ENCODE measurements at places on chromosomes 1 and 21.

- H3K4me1 ChIP-seq, result no peaks in the 10 kb centered on the region
- no peaks in the 10 kb centered on the region for H3K27me3 ChIP-seq
- no peak for DNase-seq
- no peaks in the 10 kb centered on the region for H3K36me3 ChIP-seq
- no peak overlapping the region for H3K4me3 ChIP-seq
- no peak overlapping the region for H3K27ac ChIP-seq
Measured at GRCh38 chr1:210129092-210129491, 103.5 kb upstream of the SERTAD4 start.

- peaks cover 24% of the 10 kb centered on the region for H3K27me3 ChIP-seq
- no peaks in the 10 kb centered on the region for H3K36me3 ChIP-seq
- no peak overlapping the region for H3K27ac ChIP-seq
- no peak overlapping the region for H3K4me3 ChIP-seq
- H3K4me1 ChIP-seq, result no peaks in the 10 kb centered on the region
- no peak for DNase-seq
Measured at GRCh38 chr1:12114916-12115315, 51.8 kb downstream of the TNFRSF8 start.

DNA sequence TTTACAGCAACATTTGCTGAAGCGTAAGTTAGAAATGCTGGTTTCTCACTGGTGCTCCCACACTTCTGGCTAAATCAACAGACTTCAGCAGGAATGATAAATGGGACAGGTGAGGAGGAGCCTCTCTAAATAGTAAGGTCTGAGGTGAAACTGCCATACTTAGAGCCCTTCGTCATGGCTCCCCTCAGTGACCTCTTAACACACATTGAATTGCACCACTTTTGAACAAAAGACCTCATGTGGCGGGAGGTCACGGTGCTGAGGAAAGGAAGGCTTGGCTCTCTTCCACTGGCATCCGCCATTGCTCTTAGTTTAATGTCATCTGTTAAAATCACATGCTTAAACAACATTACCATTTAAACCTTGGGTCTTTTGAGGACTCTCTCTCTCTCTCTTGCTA, 3.4 kb downstream of the MAP3K7CL start:
- no peaks in the 10 kb centered on the region for H3K36me3 ChIP-seq
- no peaks in the 10 kb centered on the region for H3K27me3 ChIP-seq
- H3K4me1 ChIP-seq, result peaks cover 43% of the 10 kb centered on the region
- no peak for DNase-seq
- H3K4me3 ChIP-seq, result no peak overlapping the region
- H3K27ac ChIP-seq, result no peak overlapping the region

GRCh38 chr1:201269281-201269680, 14.0 kb upstream of the PKP1 start:
- H3K4me1 ChIP-seq, result no peaks in the 10 kb centered on the region
- no peak overlapping the region for H3K27ac ChIP-seq
- no peaks in the 10 kb centered on the region for H3K36me3 ChIP-seq
- H3K27me3 ChIP-seq, result peaks cover 29% of the 10 kb centered on the region

GRCh38 chr1:116375887-116376728, 3.1 kb downstream of the ATP1A1 start:
- H3K36me3 ChIP-seq, result no peaks in the 10 kb centered on the region
- peak overlapping the region; percentile 98 for H3K4me3 ChIP-seq
- peaks cover 65% of the 10 kb centered on the region for H3K4me1 ChIP-seq
- no peaks in the 10 kb centered on the region for H3K27me3 ChIP-seq
- H3K27ac ChIP-seq, result peak overlapping the region; percentile 98
- DNase-seq, result peak; percentile 91

DNA sequence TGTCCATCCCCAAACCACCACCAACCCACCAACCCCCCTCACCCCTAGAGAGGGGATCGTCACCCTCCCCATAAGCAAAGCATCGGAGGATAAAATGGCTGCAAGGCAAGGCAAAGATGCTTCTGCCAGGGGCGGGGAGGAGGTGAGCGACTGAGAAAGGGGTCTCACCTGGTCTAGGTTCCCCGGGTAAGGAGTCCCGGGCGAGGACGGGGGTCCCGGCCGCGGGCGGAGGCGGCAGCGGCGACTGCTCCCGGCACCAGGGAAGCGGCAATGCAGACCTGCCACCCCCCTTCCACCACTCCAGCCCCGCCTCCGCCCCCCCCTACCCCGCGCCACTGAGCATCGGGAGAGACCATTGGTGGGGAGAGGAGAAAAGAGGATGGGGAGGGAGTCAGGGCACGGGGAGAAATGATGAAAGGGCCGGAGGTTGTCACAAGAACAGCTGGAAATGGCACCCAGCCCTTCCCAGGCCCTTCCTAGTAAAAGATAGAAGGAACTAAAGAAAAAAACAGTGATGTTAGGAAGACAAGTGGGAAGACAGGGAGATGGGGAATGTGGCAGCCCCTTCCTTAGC, at the start of gene SV2A:
SV2A (minus strand) TSS at position 274 of the 574 bp plus-strand sequence. CDS start 4,004 bp downstream, outside the sequence.
- peaks cover 31% of the 10 kb centered on the region for H3K4me1 ChIP-seq
- H3K4me3 ChIP-seq, result peak within 1 kb of the TSS; percentile 60
- H3K27ac ChIP-seq, result peak within 1 kb of the TSS; percentile 61
- H3K27me3 ChIP-seq, result no peaks in the 10 kb centered on the region
- H3K36me3 ChIP-seq, result peaks cover 14% of the 10 kb centered on the region

GRCh38 chr21:37580666-37581065, 214.1 kb downstream of the DYRK1A start:
- no peak for DNase-seq
- H3K27ac ChIP-seq, result no peak overlapping the region
- H3K4me1 ChIP-seq, result no peaks in the 10 kb centered on the region
- H3K36me3 ChIP-seq, result no peaks in the 10 kb centered on the region

GRCh38 chr1:99457381-99458165, 188.3 kb upstream of the PALMD start:
- no peaks in the 10 kb centered on the region for H3K27me3 ChIP-seq
- H3K4me1 ChIP-seq, result no peaks in the 10 kb centered on the region
- no peak overlapping the region for H3K4me3 ChIP-seq
- no peak for DNase-seq

DNA sequence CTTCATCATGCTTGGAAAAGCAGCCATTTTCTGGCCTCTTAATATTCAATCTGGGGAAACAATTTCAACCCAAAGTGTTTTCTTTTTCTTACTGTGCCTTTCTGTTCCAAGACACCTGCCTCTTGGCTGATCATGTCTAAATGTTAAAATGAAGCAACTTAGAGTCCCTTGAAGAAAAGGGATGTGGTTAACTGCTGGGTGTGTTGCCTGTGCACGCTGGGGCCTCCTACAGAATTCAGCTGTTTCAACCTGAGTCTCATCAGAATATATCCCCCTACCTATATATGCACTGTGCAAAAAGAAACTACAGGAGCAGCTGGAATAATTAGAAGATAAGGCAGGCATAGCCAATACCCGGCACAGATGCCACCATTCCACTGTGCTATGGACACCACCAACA, 222.0 kb downstream of the OMA1 start:
- H3K36me3 ChIP-seq, result peaks cover 5% of the 10 kb centered on the region
- DNase-seq, result no peak
- H3K4me3 ChIP-seq, result no peak overlapping the region
- H3K27me3 ChIP-seq, result no peaks in the 10 kb centered on the region
- H3K4me1 ChIP-seq, result no peaks in the 10 kb centered on the region

DNA sequence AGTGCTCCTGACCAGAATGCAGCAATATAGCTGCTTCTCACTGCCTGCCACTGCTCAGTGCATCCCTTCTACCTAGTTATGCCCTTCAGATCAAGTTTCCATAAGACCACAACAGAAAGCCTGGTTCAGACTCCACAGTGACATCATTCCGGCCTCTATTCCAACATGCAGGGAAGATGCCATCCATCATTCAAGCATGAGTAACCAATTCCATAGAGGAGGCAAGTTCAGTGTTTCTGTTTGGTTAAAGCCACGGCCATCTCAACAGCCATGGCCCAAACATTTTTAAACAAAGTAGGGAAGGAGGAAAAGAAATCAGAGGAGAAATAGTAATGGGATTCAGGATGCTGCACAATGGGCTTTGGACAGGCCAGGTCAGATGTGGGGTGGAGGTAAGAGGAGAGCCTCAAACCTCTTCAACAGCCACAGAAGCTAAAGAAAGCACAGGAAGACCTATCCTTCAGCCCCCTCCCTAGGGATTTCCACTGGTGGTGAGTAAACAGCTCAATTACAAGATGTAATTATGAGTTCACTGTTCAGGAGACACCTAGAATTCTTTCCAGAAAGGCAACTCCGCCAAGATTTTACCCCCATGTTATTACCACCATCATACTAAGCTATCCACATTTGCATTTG, 484.9 kb downstream of the SETD4 start:
- H3K27ac ChIP-seq, result no peak overlapping the region
- DNase-seq, result no peak
- no peaks in the 10 kb centered on the region for H3K36me3 ChIP-seq
- H3K4me3 ChIP-seq, result no peak overlapping the region

- no peak for DNase-seq
- no peaks in the 10 kb centered on the region for H3K27me3 ChIP-seq
- H3K27ac ChIP-seq, result no peak overlapping the region
- no peaks in the 10 kb centered on the region for H3K4me1 ChIP-seq
Measured at GRCh38 chr1:41645062-41645461, 160.6 kb upstream of the EDN2 start.

- H3K27ac ChIP-seq, result no peak overlapping the region
- no peak overlapping the region for H3K4me3 ChIP-seq
- H3K27me3 ChIP-seq, result no peaks in the 10 kb centered on the region
- no peaks in the 10 kb centered on the region for H3K36me3 ChIP-seq
- H3K4me1 ChIP-seq, result no peaks in the 10 kb centered on the region
Measured at GRCh38 chr21:35926003-35926740, 134.2 kb downstream of the SETD4 start.

DNA sequence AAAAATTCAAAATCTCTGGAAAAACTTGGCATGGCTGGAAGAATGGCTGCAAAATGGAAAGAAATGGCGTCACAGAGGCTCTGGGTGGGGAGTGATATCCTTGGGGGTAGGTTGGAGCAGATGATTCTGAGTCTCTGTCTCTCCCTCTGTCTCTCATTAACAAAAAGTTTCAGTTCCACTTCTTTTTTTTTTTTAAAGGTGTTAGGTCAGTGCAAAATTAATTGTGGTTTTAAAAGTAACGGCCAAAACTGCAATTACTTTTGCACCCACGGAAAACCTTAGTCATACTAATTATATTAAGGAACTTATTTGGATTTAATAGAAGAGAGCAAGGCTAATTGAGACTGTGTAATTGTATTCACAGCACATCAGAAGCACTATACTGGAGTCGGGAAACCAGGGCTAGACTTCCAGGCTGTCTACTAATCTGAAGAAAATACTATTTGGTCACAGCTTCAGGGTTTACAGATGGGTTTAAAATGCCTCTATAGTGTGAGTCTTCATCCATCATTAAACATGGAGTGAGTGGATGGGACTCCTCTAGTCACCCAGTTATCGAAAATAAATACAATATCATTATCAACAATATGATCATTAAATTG, 289.1 kb upstream of the PLD5 start:
- no peak overlapping the region for H3K4me3 ChIP-seq
- H3K4me1 ChIP-seq, result no peaks in the 10 kb centered on the region
- DNase-seq, result no peak
- no peak overlapping the region for H3K27ac ChIP-seq

DNA sequence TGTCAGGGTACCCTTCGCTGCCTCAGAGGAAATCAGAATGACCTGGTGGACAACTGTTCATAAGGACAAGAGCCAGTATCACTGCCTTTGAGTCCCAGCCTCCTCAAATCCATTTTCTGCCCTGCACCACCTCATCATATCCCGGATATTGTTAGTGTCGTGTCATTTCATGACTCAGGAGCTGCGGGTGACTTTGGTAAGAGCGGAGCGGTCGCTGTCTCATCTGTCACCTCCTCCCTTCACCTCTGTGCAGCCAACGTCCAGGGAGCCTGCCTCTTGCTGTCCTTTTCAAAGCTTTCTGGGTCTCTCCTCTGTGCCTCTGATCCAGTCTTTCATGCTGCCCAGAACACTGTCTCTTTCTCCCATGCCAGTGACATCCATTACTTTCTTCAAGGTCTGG, 7.0 kb upstream of the C1orf198 start:
- no peak overlapping the region for H3K4me3 ChIP-seq
- H3K36me3 ChIP-seq, result no peaks in the 10 kb centered on the region
- H3K27me3 ChIP-seq, result no peaks in the 10 kb centered on the region
- no peak for DNase-seq
- peaks cover 15% of the 10 kb centered on the region for H3K4me1 ChIP-seq

DNA sequence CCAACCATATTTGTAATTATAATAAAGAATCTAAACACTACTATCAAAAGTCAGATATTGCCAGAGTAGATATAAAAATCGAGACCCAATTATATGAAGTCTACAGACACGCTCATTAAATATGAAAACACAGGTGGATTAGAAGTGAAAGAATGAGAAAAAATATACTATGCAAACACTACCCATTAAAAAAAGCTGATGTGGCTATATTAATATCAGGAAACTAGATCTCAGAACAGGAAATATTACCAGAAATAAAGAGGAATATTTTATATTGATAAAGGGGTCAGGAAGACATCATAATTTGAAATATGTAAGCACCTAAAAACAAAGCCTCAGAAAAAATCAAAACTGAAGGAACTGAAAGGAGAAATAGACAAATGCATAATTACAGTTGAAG, 88.3 kb downstream of the URB2 start:
- DNase-seq, result no peak
- no peaks in the 10 kb centered on the region for H3K27me3 ChIP-seq
- H3K4me3 ChIP-seq, result no peak overlapping the region
- no peaks in the 10 kb centered on the region for H3K4me1 ChIP-seq

- no peaks in the 10 kb centered on the region for H3K4me1 ChIP-seq
- no peaks in the 10 kb centered on the region for H3K27me3 ChIP-seq
- no peak overlapping the region for H3K4me3 ChIP-seq
Measured at GRCh38 chr1:91080650-91081049, 58.8 kb upstream of the ZNF644 start.

DNA sequence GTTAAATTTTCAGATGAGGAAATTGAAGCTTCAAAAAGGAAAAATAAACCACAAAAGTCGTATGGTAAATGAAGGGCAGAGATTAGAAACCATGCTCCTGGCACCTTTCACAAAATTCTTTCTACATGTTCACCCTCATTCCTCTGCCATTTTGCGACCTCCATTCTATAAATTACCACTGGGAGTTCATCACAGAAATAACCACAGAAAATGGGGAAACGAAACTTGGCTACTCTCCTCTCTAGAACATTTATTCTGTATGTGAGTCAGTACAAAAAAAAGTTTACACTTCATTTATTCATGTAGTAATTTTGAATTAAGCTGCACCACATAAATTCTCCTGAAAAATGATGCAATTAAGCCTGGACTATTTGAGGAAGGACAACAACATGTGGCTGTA, 320.9 kb upstream of the C1orf87 start:
- H3K4me3 ChIP-seq, result no peak overlapping the region
- no peaks in the 10 kb centered on the region for H3K36me3 ChIP-seq
- H3K4me1 ChIP-seq, result no peaks in the 10 kb centered on the region
- no peak overlapping the region for H3K27ac ChIP-seq
- DNase-seq, result no peak

GRCh38 chr1:232635778-232636356, 5.9 kb upstream of the SIPA1L2 start:
- H3K27ac ChIP-seq, result no peak overlapping the region
- no peaks in the 10 kb centered on the region for H3K36me3 ChIP-seq
- no peaks in the 10 kb centered on the region for H3K4me1 ChIP-seq
- H3K27me3 ChIP-seq, result no peaks in the 10 kb centered on the region
- no peak for DNase-seq
- no peak overlapping the region for H3K4me3 ChIP-seq

GRCh38 chr1:19710825-19711611, 46.3 kb downstream of the HTR6 start:
- H3K36me3 ChIP-seq, result no peaks in the 10 kb centered on the region
- no peak for DNase-seq
- H3K27me3 ChIP-seq, result no peaks in the 10 kb centered on the region
- no peak overlapping the region for H3K27ac ChIP-seq
- no peak overlapping the region for H3K4me3 ChIP-seq
- no peaks in the 10 kb centered on the region for H3K4me1 ChIP-seq
